MG63 (cell line): ENCODE measurements at places on chromosomes 7 and 10.
A peak's percentile ranks its signal among the peaks of the same experiment; 100 is the strongest.

GRCh38 chr10:94042001-94042833, 48.5 kb downstream of the PLCE1 start:
- DNase-seq: peak; percentile 64

- no peak for DNase-seq
These were observed 6.7 kb upstream of the MGAM2 start for GRCh38 chr7:142104550-142105527.

DNA sequence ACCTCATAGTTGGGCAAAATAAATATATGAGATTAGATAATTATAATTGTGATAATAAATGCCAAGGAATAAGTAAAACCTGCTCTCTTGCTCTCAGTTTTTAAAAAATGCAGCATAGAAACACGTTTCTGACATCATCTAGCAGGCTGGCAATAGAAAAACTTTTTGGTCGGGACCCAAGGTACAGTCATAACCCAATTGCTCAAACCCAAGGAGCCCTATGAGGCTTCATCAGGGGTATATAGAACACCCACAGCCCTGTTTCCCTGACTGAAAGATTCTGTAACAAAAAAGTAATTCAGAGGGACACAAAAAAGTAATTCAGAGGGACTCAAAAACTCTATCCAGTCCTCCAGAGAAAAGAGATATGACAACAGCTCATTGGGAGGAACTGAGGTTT, 3.8 kb downstream of the PDE1C start:
- peak; percentile 44 for DNase-seq

- DNase-seq: no peak
These were observed 34.0 kb downstream of the LYZL1 start for GRCh38 chr10:29322918-29323317.

DNA sequence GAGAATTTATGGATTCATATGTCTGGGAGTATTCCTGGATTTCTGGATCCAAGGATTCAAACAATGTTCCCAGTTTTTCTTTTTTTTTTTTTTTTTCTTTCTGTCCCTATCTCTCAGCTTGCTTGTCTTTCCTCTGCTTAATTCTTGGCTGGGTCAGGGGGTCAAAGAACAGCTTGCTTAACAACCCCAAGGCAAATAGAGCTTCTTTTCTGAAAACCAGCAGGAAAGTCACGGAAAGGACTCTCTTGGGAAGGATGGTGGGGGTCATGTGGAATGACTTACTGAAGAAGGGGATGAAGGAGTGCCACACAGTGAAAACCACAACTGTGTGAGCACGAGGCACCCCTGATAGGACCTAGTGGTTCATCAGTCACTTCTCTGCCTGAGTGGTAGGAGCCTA, 36.1 kb downstream of the GRK5 start:
- DNase-seq: no peak

DNA sequence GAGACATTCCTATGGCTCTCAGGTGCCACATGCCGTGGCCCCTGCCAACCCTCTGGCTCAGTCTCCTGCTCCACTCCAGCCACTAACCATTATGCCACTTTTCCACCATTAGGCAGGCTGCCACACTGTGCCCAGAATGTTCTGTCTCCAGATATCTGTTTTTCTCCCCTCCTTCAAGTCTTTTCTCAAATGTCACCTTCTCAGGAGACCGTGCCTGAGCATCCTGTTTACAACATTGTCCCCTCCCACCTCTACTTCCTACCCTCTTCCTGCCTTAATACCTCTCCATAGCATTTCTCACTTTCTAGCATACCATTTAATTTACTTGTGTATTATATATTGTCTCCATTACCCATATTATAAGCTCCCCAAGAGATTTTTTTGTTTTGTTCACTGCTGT, 162.5 kb upstream of the LYZL2 start:
- no peak for DNase-seq

DNA sequence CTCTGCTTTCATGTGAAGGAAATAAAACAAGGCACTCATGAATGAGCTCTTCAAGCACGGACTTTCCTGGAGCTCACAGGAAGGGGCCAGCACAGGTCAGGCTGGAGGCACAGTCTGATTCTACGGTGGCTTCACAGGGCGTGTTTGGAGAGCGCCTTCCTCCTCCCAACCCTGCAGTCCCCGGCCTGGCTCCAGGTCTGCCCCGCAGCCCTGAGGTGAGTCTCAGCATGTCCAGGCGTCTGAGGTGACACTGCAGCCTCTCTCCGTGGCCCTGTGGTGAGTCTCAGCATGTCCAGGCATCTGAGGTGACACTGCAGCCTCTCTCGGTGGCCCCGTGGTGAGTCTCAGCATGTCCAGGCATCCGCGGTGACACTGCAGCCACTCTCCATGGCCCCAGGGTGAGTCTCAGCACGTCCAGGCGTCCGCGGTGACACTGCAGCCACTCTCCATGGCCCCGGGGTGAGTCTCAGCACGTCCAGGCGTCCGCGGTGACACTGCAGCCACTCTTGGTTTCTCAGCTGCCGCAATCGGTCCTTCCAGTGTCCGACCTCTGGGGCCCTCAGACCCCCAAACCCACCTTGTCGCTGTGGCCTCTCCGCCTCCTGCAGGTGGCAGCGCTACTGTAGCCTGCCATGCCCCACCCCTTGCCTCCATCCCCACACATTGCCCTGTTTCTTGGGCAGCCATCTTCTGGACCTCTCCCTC, 381.7 kb downstream of the DNAJB6 start:
- no peak for DNase-seq

GRCh38 chr10:17125206-17125893, 4.3 kb downstream of the CUBN start:
- no peak for DNase-seq

DNA sequence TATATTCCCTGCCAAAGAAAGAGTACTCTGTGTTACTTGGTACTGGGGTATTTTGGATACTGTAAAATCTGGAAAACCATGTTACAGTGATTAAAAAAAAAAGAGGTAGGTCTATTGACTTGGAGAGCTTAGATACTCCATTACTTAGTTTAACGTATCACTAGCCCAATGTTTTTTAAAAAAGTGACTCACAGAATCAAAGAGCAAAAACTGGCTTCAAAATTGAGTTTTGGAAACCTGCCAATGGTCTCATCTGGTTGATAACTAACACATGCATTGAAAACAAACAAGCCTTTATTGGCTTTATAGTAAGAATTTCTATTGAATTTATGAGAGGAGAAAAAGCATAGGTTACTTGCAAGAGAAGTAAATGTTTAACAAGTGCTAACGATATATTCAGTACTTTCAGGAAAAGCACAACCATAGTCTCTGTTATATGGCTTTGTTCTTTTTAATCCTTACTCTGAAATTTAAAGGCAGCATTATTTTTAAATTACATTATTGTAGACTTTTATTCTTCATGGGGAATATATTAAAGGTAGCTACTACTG, 563.3 kb upstream of the SORCS1 start:
- no peak for DNase-seq

GRCh38 chr10:33635967-33636515, 301.6 kb upstream of the NRP1 start:
- no peak for DNase-seq

- DNase-seq: no peak
These were observed 36.0 kb downstream of the RHEB start for GRCh38 chr7:151483711-151483983.

DNA sequence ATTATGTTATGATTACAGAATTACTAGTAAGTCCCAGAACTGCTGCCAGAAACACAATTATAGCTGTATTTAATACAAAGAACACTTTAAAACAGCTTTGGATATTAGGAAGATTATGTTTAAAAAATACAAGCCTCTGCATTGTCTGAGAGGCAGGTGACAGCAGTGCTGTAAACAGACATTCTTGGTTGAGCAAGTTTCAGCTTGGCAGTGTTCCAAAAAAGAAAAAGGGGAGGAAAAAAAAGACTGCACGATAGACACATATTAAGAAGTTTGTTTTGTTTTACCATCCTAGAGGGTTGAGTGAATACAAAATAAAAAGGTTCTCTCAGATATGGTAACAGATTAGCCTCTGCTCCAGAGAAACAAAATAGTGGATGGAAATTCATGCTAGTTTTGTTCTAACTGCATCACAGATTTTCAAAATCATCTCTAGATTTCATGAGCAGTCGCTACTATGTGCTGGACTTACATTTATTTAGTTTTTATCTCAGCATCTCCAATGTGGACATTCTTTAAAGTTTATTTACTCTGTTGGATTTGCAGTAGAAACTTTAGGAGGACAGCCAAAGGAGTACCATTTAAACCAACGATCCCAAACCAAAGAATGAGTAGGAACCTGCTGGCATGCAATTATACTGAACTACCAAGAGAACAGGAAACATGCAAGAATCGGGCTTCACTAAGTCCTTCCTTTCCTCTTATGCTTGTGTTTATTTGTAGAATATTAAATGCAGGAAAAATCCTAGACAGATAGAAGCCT, 9.0 kb downstream of the FAM204A start:
- DNase-seq: no peak

DNA sequence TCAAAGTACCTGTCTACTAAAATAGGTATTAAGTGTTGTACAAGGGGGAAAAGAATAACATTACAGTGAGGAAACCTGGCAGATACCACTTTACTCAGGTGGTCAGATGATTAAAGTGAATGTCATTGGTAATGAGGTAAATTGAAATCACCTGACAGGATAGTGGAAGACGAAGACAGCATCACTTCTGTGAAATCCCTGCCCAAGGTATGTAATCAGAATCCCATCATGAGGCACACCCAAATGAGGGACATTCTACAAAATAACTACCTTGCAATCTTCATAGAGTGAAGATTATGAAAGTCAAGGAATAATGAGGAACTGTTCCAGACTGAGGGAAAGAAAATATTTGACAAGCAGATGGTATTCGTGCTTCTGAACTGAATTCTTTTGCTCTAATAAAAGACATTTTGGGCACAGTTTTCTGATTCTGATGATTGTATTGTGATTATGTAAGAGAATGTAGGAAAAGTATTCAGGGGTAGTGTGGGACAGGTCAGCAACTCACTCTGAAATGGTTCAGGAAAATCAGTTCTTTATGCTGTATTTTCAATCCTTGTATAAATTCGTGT, 33.3 kb upstream of the ARMS2 start:
- no peak for DNase-seq

- DNase-seq: no peak
These were observed 17.0 kb downstream of the XPNPEP1 start for GRCh38 chr10:109906316-109906715.

- no peak for DNase-seq
These were observed 83.0 kb downstream of the BEND7 start for GRCh38 chr10:13445656-13446400.

DNA sequence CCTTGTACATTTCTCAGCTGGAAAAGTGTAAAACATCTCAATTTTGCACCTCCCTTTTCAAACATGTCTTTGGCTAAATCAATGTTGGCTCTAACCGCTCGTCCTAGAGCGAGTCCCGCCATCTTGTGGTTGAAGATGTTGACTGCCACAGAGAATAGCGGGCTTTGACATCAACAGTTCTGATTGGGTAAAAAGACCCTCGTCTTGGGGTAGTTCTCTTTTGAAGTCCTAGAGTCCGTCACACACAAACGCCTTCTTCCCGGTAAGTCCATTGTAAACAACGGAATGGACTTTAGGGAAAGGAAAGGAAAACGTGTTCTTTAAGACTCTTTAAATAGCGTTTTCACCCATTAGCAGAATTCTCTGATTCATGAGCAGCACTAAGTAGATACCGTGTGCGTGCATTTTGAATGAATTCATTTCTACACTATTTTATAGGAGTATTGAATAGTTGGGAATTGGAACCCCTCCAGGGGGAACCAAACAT, 452 bp upstream of the RPP30 start:
- DNase-seq: peak; percentile 35

DNA sequence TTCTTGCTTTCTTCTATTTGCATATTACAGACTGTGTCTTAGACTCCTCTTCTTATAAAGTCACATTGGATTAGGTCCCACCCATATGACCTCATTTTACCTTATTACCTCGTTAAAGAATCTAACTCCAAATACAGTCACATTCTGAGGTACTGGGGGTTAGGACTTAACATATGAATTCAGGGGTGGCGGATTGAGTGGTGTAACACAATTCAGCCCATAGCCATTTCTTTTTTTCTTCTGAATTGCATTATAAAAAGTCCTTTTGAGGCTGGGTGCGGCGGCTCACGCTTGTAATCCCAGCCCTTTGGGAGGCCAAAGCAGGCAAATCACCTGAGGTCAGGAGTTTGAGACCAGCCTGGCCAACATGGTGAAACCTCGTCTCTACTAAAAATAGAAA, 6.8 kb upstream of the HERC4 start:
- no peak for DNase-seq

DNA sequence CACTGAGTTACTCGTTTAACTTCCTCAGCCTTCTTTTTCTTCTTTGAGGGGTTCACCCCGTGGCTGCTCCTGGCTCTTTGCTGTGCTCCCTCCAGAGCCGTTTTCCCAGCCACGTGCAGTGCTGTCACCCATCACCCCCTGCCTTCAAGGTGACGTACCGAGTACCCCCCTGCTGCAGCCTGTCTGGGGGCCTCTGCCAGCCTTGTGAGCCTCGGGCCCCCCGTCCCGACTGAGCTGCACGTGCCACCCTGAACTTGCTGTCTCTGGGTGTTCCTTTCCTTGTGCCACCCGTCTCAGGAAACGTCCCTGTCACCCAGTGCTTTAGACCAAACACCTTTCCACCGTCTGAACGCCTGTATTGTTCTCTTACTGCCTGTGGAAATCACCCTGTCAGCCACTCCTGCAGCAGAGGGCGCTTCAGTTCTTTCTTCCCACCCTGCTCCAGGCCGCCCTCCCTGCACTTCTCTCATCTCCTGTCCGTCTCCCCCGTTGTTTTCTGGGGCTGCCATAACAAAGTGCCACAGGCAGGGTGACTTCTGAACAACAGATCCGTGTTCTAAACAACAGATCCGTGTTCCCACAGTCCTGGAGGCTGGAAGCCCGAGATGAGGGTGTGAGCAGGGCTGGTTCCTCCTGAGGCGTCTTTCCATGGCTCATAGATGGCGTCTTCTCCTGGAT, 44.6 kb downstream of the WDR37 start:
- DNase-seq: no peak
